ENCODE measurements at places on chromosomes 12 and 14.

DNA sequence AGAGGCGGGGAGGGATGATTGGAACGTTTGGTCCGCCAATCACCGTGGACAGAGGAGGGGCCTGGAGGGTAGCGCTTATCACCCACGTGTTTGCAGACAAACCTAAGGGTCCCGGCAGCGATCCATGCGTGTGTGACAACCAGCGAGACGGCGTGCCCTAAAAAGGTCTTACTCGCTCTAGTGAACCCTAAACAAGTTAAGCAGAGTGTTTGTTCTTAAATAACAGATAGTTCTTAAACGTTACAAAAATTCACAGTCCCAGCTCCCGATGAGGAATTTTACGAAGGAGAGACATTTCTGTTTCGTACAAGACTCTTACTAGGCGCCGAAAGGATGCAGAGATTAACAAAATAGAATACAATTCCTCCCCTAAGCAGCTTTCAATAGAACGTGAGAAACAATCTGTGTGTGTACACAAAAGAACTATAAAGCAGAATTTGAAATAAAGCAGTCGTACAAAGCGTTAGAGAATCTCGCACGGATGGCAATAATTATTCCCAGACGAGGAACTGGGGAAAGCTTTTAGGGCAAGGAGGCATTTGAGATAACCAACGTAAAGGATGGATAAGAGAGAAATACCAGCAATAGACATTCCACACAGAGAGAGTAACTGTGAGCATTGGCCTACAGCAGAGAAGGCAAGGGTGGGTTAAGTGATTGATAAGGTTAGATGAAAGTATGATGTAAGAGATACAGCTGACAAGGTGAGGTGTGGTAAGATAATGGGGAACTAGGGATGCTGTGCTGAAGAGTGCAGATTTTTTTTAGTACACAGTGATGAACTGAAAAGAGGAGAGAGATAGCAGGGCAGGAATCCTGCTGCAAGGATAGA, 831 bp upstream of the RPS6KA5 start:
- no peak for DNase-seq

GRCh38 chr14:50225974-50226297, 5.4 kb downstream of the SOS2 start:
- no peak for DNase-seq

GRCh38 chr12:6871052-6871957, 1.8 kb downstream of the SPSB2 start:
- DNase-seq = peak; percentile 5

DNA sequence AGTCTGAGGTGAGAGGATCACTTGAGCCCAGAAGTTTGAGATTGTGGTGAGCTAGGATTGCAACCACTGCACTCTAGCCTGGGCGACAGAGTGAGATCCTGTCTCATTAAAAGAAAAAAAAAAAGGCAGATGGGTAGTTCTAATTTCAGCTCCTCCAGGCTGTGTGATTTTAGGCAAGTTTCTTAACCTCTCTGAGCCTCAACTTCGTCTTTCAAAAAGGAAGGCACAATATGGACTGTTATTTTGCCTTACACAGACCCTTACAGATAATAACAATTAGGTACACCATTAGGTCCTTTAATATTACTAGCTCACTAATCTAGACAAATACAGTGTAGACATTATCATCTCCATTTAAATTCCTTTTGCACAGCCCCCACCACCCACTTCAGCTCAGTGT, 4.8 kb upstream of the CCDC177 start:
- no peak for DNase-seq

GRCh38 chr12:7806863-7807487, 17.8 kb downstream of the NANOG start:
- peak; percentile 61 for DNase-seq

DNA sequence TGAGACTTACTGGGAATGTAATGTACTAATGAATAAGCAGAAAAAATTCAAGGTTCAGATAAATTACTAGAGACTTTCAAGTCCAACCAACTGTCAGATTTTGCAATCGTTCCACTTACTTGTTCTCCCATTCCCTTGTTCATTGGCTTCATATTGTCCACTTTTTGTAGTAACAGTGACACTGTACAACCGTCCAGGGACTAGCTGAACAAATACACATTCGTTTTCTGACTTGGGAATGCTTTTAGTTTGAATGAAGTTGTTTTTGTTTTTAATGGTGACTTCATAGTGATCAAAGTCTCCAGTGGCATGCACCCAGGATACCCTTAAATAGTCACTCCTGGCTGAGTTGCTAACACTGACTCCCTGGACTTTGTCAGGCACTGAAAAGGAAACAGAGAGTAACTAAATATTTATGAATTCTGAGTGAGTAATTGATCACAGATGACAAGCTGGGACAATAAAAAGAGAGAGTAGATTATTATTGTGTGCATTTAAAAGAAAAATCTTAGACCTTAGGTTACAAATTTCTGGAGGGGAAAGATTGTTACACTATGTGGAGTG, 65.4 kb downstream of the PTPRB start:
- no peak for DNase-seq

DNA sequence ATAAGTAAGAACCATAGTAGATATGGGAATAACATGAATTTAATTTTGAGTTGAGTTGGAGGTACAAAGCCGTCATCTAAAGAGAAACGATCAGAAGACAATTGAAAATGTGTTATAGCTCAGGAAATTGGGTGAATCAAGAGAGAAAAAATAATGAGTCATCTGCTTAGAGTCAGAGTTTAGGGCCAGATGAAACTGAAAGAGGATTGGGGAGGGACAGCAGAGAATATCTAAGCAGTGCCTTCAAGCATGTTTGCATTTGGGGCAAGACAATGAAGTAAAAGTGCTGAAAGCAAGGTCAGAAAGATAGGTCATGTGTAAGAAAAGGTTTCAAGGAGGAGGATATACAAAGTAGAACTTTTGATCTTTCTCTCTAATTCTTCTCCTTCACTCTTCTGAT, 49.4 kb downstream of the SLC15A5 start:
- no peak for DNase-seq
